ENCODE measurements at places on chromosomes 2 and 18.

- no peak for DNase-seq
Observed at GRCh38 chr2:239678666-239679296, 278.0 kb upstream of the HDAC4 start.

DNA sequence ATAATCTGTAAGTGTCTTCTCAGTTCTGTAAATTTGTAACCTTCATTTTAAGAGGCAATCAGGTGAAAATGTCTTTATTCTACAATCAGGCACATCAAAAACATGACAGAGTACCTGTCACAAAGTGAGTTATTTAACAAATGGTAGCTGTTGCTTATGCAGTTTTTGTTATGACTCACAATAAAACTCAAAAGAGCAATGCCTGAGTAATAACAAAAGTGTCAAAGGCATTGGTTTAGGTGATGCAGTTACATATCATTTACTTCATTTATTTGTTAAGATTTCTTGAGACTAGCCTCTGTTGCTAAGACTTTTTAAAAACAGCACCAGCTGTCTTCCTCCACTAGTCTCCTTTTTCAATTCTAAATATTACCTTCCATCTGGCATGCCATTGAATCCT, 177.8 kb downstream of the KIAA1328 start:
- no peak for DNase-seq

DNA sequence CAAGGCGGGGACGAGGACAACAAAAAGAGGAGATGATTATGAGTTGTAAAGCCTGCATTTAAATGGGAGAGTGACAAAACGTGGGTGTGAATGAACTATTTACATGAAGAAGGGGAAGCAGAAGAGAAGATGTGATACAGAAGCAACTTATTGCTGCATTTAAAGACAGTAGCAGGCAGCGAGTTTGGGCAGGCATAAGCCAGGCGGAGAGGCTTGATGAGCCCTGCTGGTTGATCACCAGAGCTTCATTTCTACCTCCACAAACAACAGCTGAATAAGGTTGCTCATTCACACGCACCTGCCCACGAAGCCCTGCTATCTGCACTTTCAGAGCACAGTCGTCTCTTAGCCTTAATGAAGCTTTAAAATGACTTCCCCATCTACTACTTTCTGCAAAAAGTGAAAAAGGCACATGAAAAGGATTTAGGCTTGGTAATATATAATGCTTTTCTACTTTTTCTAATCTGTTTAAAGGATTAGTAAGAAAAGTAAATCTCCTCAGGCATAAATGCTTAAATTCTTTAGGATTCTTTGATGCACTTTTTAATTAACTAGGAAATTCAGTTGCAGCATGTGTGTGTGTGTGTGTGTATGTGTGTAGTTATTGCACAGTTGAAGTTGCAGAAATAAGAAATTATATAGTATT, 3.1 kb downstream of the SLC38A11 start:
- no peak for DNase-seq

DNA sequence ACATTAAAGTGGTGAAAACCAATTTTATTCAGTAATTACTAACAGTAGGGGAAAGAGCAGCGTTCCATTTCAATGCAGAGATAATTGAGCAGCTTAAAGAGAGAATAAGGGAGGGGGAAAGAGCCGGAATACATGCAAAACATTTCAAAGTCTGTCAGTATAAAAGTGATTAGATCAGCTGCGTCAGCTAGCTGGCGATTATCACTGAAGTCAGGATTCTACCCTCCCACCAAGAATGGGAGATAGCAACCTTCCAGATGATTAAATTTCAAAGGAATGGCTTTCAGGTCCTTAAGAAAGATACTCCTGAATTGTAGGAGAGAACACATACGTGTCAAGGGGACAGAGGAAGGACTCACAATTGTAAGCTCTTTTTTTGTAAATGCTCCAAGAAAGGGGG, 2.7 kb upstream of the ZC3H6 start:
- DNase-seq = no peak

DNA sequence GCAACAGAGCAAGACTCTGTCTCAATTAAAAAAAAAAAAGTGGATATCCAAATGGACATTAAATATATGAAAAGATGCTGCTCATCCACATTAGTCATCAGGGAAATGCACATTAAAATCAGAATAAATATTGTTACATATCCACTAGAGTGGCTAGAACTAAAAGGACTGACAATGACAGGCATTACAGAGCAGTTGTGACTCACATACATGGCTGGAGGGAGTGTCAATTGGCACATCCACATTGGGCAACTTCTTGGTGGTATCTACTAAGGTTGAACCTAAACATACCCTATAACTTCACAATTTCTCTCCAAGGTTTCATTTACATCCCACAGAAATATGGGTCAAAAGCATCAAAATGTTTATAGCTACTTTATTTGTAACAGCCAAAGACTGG, 14.0 kb upstream of the DNER start:
- no peak for DNase-seq

DNA sequence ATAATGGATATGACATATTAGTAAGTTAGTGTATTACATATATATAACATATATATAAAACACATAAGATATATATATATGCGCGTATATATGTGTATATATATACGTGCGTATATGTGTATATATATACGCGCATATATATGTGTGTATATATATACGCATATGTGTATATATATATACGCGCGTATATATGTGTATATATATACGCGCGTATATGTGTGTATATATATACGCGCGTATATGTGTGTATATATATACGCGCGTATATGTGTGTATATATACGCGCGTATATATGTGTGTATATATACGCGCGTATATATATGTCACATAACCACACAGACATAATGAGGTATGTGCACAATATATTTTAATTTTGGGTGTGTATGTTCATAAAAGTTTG, 327.8 kb downstream of the MEIS1 start:
- DNase-seq = no peak

GRCh38 chr2:230254152-230254881, 28.8 kb downstream of the SP140 start:
- DNase-seq = no peak

DNA sequence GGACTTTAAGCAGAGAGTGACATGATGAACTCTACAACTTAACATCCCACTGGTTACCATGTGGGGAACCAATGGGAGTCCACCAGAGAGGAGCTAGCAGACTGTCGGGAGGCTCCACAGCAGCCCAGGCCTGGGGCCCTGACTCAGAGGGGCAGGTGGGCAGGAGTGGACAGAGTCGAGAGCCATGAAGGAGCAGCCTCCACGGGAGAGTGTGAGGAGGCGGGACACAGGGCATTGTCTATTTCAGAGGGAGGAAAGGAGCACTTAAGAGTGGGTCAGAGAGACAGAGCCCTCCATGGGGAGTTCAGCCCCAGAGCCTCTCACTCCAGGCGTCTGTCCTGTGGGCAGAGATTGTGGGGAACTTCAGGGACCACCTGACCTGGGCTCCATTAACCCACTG, 118.7 kb downstream of the CYP26B1 start:
- no peak for DNase-seq

- no peak for DNase-seq
Observed at GRCh38 chr2:127873707-127874303, 12.0 kb downstream of the AMMECR1L start.

DNA sequence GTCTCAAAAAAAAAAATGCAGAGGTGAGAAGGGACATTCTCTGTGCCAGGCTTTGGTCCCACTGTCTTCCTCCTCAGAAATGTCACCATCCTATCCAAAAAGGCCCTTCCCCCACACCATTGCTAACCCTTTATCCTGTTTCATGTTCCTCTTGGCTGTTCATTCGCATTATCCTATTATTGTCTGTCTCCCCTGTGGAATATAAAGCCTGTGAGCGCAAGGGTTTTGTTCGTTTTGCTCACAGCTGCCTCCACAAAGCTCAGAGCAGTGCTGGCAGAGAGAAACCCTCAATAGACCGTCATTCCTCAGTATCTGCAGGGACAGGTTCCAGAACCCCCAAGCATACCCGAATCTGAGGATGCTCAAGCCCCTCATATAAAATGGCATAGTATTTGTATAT, 91.8 kb downstream of the LOXHD1 start:
- no peak for DNase-seq

- DNase-seq = no peak
Observed at GRCh38 chr18:55306359-55307024, 281.5 kb downstream of the TCF4 start.

- no peak for DNase-seq
Observed at GRCh38 chr2:98514096-98514639, 69.5 kb downstream of the INPP4A start.

- no peak for DNase-seq
Observed at GRCh38 chr2:35416391-35417140, 939.0 kb upstream of the CRIM1 start.

DNA sequence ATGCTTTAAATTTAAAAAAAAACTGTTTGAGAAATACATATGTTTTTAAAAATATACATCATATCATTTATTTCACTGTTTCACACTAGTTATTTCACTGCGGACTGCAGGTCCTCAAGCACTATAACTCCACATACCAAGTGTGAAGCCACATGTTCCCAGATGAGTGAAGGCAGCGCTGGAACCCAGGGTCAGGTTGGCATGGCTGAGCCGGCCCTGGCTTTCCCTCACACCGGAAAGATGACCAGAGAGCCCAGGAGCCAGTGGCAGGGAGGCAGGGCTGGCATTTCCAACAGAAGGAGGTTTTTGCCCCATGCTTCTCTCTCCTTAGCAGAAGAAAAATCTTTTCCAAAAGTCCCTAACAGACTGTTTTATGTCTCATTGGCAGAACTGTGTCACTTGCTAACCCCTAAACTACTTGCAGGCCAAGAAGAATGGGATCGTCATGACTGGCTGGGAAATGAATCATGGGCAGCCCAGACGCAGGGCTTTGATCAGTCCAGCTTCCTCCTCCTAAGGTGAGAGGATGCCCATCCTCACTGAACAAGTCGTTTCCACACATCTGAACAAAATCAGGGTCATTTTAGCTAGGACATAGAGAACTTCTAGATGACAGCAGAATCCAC, 287.6 kb upstream of the HNRNPA3 start:
- DNase-seq = no peak

- no peak for DNase-seq
Observed at GRCh38 chr2:66872081-66872985, 437.4 kb downstream of the MEIS1 start.

DNA sequence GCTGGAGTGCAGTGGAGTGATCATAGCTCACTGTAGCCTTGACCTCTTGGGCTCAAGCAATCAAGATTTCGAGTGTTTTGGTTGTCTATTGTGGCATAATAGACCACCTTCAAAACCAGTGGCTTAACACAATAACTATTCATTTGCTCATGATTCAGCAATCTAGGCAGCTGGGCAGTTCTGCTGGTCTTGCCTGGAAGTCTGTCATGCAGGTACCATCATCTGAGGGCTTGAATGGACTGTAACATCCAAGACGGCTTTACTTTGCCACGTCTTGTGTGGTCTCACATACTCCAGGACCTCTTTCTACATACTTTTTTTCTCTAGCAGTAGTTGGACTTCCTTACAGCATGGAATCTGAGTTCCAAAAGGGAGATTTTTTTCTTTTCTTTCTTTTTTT, 13.2 kb upstream of the ANKRD29 start:
- DNase-seq = no peak

DNA sequence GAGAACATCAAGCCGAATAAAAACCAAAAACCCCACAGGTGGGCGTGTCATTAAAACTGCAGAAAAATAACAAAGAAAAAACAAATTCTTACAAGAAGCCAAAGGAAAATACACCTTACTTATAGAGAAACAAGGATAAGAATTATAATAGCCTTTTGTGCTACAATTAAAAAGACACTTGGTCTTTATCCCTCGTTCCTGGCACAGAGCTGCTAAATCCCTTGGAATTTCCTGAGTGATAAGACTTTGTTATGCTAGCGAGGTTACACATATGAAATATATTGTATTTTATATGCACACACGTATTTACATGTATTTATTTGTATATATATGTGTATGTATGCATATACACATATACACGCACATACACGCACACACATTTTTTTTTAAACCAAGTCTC, 325.3 kb upstream of the TFPI start:
- no peak for DNase-seq

- no peak for DNase-seq
Observed at GRCh38 chr2:50851886-50852285, 180.0 kb downstream of the NRXN1 start.

DNA sequence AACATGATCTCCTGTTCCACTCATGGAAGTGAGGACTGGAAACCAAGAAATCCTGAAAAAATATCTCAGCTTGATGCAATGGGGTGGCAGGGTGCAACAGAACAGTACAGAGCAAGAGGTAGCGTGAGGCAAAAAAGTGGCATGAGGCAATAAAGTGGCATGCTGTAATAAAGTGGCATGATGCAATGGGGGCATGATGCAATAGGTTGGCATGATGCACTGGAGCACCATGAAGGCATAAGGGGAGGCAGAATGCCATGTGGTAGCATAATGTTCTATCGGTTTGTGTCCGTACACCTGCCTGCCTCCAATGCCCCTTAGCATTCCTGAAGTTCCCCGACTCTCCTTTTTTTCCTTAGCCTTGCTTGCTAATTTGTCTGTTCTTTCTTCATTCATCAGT, 648.4 kb downstream of the TMEM182 start:
- no peak for DNase-seq

DNA sequence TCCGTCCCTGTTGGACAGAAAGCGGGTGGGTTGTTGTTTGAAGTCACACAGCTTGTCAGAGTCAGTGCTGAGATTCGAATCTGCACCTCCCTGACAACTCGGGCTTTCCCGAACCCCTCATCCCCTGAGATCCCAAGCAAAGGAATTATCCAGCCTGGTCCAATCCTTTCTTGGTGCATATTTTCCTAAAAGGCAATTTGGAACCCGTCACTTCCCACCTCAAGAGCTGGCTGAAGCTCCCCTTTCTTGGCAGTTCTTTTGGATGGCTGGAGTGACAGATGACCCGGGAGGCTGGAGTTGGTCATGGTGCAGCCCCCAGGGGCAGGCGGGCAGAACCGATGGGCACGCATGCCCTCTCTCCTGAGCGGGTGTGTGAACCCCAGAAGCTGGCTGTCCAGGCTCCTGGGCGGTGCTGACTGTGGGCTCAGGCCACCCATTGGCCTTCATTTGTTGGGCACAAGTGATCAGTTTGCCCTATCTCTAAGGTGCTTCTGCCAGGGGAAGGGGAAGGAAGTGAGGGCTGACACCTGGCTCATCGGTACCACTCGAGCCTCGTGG, 97.8 kb downstream of the ASB1 start:
- DNase-seq = no peak

Measured in OCI-LY7 (cell line).